Omental fat pad (tissue), 4 donors: ENCODE measurements at places on chromosomes 5 and 9. TPM values are rescaled to one million over a fixed set of nuclear protein-coding genes. Genes with fewer than 3 reads are reported as not detected.
A peak's percentile ranks its signal among the peaks of the same experiment; 100 is the strongest.

The SPINK4 gene
- total RNA-seq = not detected

GRCh38 chr9:99141849-99142248 lies 36.9 kb downstream of the TGFBR1 start:
- DNase-seq = no peak

The MSMP gene
- total RNA-seq = not detected

DNA sequence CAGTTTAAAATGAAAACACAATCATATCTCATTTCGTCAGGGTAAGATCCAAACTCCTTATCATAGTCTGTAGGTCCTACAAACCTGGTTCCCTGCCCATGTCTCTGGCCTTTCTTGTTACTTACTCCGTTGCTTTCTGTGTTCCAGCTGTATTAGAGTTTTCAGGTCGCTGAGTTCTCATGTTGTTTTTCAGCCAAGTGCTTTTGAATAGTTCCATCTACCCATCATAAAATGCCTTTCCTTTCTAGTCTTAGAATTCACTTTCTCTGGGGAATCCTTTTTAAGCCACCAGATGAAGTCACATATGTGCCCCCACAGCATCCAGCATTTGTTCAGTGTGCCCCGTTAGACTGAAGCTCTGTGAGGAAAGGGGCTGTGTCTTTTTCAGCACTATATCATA lies 228.7 kb downstream of the YTHDC2 start:
- DNase-seq = no peak

DNA sequence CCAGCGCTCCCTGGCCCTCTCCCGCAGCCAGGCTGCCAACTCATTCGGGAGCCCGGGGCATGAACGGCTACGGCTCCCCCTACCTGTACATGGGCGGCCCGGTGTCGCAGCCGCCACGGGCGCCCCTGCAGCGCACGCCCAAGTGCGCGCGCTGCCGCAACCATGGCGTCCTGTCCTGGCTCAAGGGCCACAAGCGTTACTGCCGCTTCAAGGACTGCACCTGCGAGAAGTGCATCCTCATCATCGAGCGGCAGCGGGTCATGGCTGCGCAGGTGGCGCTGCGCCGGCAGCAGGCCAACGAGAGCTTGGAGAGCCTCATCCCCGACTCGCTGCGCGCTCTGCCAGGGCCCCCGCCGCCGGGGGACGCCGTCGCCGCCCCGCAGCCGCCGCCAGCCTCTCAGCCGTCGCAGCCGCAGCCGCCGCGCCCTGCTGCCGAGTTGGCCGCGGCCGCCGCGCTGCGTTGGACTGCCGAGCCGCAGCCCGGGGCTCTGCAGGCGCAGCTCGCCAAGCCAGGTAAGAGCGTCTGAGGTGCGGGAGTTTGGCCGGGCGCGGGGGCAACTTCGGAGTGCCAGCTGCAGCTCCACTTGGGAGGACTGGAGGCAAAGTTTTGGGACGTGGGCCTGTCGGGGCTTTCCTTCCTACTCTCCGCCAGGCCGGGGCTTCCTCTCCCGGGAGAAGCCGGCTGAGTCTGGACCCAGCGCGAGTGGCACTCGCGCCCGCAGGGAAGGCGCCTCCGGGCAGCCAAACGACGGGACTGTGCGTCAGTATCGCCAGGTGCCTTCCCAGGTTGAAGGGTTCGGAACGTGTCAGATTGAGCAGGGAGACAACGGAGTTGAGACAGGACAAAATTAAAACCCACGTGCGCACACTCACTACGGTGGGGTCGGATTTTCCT lies 735 bp downstream of the DMRT3 start:
- DNase-seq = no peak

- no peak for DNase-seq
Observed at GRCh38 chr9:114962809-114963208, 32.4 kb upstream of the TNFSF8 start.

- no peak for DNase-seq
Observed at GRCh38 chr5:176365351-176366231, at the start of gene ARL10. TSS of gene ARL10 (plus strand) at chr5:176365487. CDS start at chr5:176365564, 77 bp downstream.

DNA sequence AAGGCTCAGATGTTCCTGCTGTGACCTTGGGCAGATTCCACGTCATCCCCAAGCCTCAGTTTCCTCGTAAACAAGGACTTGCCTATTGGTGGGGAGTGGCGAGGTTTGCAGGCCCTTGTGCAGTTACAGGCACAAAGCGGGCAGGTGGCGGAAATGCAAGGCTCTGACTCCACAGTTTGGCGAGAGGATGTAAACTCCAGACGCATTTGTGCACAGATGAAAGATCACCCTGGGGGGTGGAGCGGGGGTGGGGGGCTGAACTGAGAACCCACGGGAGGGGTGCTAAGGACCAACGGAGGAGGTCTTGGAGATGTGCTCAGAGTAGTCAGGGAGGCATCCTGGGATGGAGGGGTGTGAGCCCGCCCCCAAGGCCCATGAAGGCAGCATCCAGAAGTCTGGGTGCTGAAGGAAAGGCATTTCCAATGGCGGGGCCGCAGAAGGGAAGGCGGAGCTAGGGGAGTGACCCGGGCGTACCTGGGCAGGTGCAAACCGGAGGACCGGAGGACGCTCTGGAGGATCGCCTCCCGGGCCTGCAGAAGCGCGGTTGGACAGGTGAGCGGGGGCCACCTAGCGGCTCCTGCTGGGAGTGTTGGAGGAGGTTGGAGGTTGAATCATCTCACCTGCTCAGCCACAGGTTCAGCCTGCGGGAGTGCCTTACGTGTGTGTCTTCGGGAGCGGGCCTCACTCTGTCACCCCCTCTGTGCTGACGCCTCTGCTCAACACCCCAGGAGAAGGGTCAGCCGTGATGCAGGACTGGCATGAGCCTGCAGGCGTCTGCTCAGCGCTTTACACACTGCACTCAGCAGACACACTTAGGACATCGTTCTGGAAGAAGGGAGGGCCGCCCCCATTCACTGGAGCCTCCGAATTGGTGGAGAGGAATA lies 1.9 kb upstream of the FIBCD1 start:
- peak; percentile 43 for DNase-seq

- DNase-seq = no peak
Observed at GRCh38 chr9:100725371-100725770, 147.5 kb downstream of the CAVIN4 start.

DNA sequence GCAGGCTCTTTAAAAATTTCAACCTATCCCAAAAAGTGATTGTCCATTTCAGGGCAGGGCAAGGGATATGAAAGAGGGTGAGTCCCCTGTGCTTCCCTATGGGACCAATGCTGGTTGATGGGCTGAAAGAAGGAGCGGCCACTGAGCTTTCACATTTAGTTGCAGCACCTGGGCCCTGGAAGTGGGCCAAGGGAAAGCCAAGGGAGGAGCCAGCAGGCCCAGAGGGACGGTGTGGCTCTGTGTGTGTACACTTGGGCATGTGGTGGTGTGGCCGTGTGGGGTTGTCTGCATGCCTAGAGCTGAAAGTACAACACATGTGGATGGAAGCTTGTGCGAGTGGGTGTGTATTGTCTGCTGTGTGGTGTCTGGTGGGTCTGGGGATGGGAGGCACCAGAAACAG lies 14.0 kb upstream of the PSMD5 start:
- no peak for DNase-seq

DNA sequence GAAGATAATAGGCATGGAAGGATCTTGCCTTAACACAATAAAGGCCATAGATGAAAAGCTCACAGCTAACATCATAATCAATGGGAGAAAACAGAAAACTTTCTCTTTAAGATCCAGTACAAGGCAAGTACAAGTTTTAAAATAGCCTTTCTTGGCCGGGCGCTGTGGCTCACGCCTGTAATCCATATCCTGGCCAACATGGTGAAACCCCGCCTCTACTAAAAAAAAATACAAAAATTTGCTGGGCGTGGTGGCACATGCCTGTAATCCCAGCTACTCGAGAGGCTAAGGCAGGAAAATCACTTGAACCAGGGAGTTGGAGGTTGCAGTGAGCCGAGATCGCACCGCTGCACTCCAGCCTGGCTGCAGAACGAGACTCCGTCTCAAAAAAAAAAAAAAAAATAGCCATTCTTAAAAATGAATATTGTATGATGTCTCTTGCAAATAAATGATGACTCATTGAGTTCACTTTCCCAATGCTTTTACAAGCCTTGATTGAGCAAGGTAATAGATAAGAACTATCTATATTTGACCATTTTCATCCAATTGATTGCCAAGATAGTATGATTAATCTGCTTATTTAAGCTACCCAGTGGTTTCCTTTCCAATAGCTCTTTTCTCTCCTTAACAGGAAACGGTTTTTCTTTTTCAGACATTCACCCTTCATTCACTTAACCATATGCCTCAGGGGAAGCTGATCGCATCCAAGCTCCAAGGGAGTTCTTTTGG lies 15.8 kb downstream of the CCDC152 start:
- no peak for DNase-seq

DNA sequence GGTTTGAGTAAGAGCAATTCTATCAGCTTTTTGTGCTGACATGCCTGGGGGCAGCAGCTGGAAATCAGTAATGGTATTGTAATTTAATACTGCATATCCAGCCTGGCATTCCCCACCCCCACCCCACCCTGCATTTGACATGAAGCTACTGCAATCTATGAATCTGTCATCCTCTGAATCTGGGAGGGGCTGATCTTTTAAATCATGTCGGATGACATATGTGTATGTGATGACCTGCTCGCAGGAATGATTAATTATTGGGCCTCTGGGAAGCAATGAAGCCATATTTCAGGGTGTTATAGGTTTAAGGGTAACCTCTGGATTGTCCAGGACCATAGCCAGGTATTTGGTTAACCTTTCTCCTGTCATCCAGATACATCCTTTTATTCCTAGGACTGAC lies 64.6 kb upstream of the RASGRF2 start:
- no peak for DNase-seq

The TAF11L10 gene
- not detected for total RNA-seq

- no peak for DNase-seq
Observed at GRCh38 chr9:35776018-35776417, 15.4 kb upstream of the NPR2 start.

The SRP19 gene
- 57.1 TPM for total RNA-seq

DNA sequence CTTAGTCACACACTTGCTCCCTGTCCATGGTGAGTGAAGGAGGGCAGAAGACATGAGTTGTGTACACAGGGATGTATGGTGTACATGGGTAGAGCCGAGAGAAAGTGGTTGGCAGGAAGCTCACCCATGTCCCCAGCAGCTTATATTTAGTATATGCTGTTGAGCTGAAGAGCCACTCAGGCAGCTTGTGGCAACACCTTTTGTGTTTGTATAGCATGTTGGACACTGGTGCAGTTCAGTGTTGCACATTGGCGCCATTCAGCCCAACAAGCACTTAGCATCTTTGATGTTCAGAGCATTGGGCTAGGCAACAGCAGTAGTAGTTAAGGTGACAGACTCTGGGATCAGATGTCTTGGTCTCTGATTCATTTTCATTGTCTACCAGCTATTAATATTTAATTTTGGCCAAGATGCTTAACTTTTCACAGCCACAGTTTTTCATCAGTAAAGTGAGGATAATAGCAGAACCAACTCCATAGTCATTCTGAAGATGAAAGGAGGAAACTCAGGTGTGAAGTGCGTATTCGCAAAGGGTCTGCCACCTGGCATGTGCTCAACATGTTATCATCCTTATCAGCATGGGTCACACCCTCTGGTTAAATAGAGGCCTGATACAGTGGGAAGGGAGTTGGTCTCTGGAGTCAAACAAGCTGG lies 184.8 kb downstream of the NR3C1 start:
- DNase-seq = no peak

- DNase-seq = no peak
Observed at GRCh38 chr9:114238472-114238871, 83.1 kb downstream of the COL27A1 start.

DNA sequence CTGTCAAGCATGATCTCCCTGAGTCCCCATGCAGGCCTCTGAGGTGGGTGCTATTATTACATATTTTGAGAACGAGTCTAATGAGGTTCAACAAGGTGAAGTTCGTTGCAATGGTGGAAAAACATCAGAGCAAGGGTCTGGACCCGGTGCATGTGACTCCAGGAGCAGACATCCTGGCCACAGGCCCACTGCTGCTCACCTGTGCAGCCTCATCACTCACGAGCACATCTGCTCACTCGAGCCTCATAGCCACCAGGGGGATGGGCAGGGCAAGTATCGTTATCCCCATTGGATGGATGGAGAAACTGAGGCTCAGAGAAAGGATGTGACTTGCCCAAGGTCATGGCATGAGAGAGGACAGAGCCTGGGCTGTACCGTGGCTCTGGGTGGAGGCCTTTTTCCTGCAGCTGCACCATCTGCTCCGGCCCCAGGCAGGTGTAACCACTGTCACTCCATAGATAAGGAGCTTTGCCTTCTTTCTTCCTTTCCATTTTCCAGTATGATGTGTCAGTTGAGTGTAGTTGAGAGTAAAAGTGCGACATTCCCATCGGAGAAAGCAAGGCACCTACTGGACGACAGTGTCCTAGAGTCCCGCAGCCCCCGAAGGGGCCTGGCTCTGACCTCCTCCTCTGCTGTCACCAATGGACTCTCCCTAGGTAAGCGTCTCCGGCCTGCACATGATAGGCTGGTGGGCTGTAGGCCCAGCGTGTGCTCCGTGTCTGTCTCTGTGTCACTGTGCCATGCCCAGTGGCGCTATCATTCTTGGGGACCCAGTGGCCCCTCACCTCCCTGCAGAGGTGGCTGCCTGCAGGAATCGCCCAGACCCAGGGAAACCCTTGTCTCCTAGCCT lies 68.4 kb upstream of the GARNL3 start:
- DNase-seq = no peak
